ENCODE measurements at places on chromosomes 1 and 21.

DNA sequence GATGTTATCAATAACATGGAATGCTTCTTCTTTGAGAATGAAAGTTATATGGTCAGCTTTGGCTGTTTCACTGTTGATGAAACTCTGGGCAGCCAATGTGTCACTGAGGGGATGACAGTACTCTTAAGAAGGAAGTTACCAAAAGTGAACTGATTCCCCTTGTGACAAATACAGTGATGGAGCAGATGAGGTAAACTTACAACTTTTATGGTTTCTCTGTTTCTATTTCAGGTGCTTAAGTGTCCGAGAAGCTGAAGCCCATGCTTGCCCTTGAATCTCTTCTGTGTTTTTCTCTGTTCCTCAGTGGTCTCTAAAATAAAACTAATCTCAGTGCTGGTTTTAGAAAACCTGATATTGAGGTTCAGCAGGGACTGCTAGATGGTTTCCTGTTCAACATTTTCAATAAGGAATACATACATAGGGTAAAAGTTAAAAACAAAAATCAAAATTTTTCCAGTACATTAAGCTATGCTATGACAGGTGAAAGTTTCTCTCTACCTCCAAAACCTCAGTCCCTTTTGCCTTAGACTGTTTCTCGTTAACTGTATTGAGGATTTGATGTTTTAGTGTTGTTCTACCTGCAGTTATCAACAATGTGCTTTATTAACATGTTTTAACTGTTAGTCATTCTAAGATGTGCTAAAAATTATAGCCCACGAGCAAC lies 454.4 kb upstream of the ADGRL4 start:
- no peak for DNase-seq

- no peak for DNase-seq
These were observed 123.6 kb upstream of the KCNJ15 start for GRCh38 chr21:38133240-38133639.

DNA sequence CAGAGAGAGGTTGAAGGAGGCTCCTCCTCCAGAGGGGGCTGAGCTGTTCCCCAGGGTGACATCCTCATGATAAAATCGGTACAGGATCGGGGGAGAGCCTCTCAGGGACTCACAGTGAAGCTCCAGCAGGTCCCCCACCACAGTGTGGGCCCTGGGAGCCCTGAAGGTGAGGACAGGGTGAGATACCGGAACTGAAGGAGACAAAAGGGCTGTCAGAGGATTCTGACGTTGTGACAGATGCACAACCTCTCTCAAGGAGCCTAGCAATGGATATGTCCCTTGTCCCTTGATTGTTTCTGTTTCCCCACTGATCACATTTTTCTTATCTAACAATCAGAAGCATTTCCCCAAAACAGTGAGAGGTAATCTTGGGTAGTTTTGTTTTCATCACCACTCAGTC lies 5.2 kb downstream of the FCRL3 start:
- no peak for DNase-seq

GRCh38 chr1:52662645-52663313 lies 29.8 kb downstream of the SHISAL2A start:
- DNase-seq: no peak

DNA sequence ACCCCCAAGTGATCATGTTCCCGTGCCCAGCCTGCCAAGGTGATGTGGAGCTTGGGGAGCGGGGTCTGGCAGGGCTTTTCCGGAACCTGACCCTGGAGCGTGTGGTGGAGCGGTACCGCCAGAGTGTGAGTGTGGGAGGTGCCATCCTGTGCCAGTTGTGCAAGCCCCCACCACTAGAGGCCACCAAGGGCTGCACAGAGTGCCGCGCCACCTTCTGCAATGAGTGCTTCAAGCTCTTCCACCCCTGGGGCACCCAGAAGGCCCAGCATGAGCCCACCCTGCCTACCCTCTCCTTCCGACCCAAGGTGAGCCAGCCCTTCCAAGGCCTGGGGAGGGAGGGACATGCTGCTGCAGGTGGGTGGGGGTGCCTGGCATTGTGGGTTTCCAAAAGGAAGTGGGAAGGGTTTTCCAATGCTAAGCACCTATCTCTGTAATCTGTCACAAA lies 2.3 kb downstream of the TRIM46 start:
- no peak for DNase-seq

DNA sequence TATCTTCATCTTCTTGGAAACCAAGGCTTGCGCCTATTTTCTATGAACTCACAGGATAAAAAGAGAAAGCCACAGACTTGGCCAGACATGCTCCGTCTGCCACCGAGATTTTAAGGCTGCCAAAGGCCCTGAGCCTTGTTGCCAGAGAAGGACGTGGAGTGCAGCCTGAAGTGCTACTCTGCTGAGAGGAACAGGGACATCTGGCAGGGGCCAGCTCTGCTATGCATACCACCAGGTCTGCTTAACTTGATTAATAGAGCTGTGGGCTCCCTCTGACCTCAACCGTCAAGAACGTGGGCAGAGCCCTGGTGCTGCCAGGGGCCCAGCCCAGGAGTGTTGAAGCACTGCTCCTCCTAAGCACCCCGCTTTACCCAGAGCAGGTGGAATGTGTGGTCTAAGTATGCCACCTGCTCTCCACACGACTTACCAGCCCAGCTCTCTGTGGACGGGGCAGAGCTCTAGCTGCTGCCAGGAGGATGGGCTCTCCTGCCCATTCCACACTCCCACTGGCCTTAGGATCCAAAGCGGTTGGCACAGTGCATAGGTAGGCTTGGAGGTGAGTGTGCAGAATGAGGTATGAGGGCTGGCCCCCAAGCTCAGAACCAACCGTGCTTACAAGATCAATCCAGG lies 10.6 kb downstream of the HCRTR1 start:
- DNase-seq: no peak

- DNase-seq: no peak
These were observed 27.6 kb downstream of the USP33 start for GRCh38 chr1:77732090-77732489.
